NT2/D1 (cell line): ENCODE measurements at places on chromosomes 12 and 14.

GRCh38 chr12:12979731-12980259 lies 20.3 kb downstream of the HEBP1 start:
- DNase-seq: peak; percentile 81

- no peak for DNase-seq
These were observed 545 bp downstream of the CPSF2 start for GRCh38 chr14:92122351-92122677.

DNA sequence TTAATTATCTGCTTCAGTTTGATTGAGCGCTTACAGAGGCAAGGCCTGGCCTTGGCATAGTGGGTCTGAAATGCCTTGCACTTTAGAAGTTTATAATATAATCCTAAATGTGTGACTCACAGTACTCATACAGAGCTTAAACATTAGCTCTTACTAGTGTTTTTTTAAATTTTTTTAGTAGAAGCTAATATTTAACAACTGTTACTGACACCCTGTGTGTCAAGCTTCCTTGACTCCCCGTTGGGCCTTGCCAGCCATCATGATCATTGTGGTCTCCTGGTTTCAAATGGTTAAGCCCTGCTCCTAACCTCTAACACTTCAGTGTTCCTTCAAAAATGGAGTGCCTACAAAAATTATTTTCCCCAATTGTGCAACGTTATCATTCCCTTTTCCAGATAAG lies 126.9 kb downstream of the GALC start:
- no peak for DNase-seq

DNA sequence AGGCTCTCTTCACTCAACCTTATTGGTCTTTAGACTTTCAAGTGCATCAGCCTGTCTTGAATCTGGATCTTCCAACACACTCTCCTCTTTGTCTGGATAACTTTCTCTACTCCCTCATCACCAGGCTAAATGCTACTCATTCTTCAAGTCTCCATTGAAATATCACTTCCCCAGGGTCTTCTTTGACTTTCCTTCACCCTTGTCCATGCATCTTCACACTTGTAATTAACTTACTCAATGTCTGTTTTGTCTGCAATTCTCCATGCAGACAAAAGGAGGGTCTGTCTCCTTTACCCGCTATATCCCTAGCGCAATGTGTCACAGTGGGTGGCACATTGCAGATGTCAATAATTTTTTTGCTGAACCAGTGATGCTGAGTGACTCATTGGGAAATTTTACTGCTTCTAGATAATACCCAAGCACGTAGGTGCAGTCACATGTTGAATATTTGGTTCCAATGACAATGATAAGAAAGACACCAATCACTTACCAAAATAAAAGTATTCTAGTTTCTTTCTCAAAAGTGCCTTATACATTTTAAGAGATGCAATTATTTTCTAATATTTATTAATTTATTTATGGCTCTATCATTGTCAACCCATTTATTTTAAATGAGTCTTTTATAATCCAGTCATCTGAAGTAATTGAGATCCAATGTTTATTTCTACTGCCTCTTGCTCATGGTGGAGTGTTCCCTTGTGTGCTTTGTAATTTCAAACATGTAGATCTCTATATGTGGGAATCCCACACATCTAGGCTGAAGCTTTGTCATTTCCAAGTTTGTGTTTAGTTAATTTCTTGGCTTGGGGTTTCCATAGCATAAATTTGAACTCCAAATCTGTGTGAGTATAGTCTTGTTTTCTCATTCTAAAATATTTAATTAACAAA lies 21.7 kb upstream of the RFC5 start:
- no peak for DNase-seq

GRCh38 chr14:106038263-106038662 lies 511.9 kb downstream of the TMEM121 start:
- DNase-seq: no peak

GRCh38 chr14:91241863-91242262 lies 2.6 kb downstream of the GPR68 start:
- DNase-seq: no peak

DNA sequence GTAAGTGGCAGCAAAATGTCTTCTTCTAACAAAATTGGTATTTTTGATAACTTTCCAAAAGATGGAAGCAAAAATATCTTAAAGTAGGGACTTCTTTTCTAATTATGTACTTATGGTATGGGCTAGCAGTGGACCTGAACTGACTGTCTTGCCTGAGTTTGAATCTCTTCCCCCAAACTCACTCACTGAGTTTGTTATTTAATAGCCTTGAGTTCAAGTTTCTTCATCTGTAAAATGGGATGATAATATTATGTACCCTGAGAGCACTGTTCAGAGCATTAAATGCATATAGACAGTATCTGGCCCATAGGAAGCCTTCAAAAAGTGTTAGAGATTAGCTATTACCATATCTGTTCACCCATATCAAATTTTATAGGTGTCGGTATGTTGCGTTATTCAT lies 210.4 kb upstream of the NUDT4 start:
- DNase-seq: no peak

- DNase-seq: no peak
These were observed 25.3 kb downstream of the TMEM117 start for GRCh38 chr12:43861015-43861839.

GRCh38 chr12:58470266-58471010 lies 449.9 kb downstream of the LRIG3 start:
- DNase-seq: no peak

GRCh38 chr12:52580496-52580895 lies 6.9 kb upstream of the KRT74 start:
- no peak for DNase-seq

GRCh38 chr12:5063149-5063548 lies 19.5 kb downstream of the KCNA5 start:
- no peak for DNase-seq

DNA sequence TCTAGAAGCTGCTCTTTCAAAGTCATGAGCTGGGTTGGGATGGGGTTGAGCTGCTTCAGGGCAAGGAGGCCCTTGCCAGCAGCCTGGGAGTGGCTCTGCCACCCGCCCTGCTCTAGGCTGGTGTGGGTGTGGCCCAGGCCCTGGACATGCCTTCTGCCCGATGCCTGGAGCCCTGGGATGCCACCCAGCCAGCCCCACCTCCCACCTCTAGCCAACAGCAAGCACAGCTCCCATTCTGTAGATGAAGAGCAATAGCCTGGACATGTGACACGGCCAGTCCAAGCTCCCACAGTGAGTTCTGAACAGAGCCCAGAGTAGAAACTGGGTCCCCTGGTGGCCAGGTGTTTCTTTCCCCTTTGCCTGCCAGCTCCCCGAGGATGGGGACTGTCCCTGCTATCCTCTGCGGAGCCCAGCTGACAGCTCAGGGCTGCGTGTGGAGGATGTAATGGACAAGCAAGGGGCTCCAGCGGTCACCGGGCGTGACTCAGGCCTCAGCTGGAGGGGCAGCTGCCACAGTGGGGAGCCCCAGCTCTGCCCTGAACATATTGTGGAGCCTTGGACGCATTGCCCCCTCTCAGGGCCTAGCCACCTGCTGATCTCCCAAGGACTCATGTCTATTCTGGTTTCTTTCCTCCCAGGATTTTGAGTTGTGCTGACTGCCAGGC lies 165.2 kb downstream of the TSPAN9 start:
- no peak for DNase-seq

- no peak for DNase-seq
These were observed 33.5 kb downstream of the MAP1LC3B2 start for GRCh38 chr12:116592731-116593130.

GRCh38 chr12:70059373-70059772 lies 183.9 kb upstream of the CNOT2 start:
- DNase-seq: no peak

DNA sequence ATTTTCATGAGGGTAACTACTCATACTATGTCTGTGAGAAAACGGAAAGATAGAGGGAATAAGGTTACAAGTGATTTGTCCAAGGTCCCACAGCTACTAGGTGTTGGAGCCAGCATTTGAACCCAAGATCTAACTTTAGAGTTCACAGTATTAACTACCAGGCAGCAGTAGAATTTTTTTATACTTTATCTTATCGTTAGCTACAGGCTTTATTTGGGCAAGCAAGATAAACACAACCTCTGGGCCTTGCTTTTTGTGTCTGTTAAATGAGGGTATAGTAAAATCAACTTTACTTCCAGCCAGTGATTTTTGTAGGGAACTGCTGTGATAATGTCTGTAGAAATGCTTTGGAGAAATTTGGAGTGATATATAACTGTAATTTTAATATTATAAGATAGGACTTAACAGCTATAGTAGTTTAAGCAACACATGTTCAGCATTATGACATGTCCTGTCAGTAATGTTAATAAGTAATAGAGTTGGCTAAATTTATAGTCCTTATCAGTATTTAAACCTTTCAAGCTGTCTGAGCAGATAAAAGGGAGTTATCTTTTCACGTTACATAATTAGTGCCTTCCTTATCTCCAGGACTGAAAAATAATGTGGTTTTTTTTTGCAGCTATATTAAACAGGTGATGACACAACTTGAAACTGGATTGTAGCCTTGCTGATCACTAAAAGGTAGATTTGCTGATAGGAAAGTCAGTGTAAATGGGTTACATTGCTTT lies 12.8 kb downstream of the LEMD3 start:
- no peak for DNase-seq

- no peak for DNase-seq
These were observed 38.0 kb upstream of the CCDC60 start for GRCh38 chr12:119296535-119296934.

GRCh38 chr14:104087981-104088850 lies 2.7 kb downstream of the ASPG start:
- DNase-seq: no peak

DNA sequence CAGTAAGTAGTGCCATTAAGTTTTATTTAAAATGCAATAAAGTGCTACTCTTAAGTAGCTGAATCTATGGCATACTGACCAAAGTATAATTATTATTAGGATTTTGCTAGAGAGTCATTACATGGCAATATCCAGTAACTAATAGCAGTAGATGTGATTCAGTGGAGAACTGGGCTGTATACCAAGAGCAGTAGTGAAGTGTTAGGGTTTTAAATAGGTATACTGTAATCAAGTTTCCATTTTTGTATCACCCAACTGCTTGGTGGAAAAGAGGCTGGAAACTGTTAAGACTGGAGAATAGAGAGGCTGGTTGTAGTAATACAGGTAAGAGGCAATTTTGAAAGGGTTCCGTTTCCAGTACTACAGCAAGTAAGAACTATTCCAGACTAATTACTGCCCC lies 13.3 kb upstream of the LLPH start:
- DNase-seq: no peak

DNA sequence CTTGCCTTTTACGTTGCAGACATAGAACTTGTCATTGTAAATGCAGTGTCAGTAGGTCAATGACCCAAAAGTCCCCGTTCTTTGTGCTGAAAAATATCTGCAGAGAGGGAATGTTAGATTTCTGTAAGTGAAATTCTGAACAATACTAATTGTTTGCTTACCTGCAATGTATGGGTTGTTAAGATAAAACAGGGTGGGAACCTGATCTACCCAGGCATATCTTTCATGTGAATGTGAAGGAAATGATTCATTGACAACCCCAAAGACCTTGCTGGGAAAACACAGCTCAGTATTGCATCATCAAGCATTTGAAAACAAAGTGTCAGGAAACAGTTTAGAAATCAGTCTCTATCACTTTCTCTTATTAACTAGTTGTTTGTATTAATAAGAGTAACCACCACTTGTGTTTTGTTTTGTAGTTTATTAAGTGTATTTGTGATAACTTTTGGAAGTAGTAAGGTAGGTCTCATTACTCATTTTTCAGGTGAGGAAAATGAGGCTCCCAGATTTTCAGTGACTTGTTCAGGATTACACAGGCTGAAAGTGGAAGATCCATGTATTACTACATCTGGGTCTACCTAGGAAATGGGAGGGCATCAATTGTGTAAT lies 57.9 kb upstream of the SLC38A2 start:
- no peak for DNase-seq
